ENCODE measurements at places on chromosomes 13 and 19.

- no peak for DNase-seq
Measured at GRCh38 chr13:110617321-110618072, 2.2 kb downstream of the NAXD start.

DNA sequence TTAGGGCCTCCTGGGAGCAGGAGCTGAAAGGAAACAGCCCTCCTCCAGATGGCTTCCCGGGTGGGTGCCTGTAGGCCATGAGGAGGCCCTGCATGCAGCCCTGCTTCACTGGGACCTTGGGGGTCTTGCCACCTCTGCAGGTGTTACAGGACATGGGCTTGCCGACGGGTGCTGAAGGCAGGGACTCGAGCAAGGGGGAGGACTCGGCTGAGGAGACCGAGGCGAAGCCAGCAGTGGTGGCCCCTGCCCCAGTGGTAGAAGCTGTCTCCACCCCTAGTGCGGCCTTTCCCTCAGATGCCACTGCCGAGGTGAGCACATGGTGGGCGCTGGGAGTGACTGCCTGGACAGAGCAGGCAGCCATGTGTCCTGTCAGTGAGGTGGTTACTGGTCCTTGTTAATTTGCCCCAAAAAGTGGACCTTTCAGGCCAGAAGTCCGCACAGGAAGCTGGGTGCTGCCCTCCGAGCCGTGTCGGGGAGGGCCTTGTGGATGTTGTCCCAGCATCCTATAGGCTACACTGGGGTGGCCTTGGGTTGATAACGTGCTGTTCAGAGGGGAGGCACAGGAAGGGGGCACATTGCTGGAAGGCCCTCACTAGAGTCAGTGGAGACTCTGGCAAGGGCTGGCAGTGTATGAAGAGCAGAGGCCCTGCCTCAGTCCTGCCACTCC, 18.7 kb upstream of the QTRT1 start:
- DNase-seq, result no peak

- no peak for DNase-seq
Measured at GRCh38 chr13:111854403-111854802, 212.5 kb upstream of the SOX1 start.

DNA sequence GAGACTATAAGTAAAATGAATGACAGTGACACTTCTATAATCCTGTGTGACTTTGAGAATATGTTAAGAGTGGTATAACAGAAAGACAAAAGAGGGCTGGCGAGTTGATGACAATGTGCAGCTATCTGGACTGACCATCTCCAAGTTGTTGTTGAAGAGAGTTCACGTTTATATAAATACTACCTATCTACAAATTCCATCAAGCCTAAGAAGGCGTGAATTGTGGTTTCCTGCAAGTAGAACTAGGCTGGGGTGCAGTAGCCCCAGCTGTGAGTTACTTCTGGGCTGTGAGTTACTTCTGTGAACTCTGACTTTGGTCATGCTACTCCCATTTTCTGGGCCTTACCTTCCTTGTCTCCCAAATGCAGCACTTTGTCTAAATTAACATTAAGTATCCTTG, 561.0 kb downstream of the TBC1D4 start:
- DNase-seq, result no peak

DNA sequence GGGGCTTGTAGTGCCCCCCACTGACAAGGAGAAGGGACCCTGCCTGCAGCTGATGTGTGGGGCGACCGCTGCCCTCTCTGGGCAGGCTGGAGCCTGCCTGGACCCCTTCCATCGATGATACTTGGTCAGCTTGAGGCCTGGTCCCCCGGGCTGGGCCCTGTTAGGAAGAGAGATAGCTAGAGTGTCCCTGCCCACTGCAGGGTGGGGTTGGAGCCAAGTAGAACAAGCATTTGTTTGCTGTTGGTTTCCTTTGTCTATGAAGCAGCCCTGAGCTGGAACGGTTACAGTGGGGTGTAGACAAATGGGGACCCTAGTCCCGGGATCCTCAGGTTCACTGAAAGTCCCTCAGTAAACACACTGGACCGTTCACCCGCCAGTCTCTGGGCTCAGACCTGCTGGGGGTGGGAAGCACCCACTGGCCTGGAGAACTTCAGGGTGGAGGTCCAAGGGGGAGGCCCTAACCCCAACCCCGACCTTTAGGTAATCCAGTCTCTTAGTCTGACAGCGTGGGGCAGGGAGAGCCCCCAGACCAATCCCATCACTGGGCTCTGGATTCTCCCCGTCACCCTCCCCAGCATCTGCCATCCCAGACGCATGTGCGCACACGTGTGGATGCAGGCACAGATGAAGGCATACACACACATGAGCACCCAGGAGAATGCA, 204.8 kb upstream of the ZNF536 start:
- DNase-seq, result no peak

GRCh38 chr13:33111414-33112110, 95.3 kb downstream of the KL start:
- no peak for DNase-seq

GRCh38 chr19:5269279-5269678, 71.3 kb downstream of the PTPRS start:
- no peak for DNase-seq

DNA sequence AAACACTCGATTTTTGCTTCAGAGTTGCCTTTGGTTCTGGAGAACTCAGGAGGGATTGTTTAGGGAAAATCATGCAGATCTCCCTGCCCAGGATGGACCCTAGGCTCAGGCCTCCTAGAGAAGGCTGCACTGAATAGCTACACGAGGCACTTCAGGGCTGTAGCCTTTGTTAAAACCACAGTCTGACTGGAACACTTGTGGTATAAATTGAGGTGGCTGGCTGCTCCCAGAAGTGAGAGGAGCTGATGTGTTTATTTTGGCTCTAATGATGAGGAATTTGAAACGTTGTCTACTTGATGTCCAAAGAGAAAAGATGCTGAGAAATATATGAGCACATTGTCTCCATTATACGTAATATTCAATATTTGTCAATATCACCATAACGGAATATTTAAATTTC, 762.1 kb upstream of the ARGLU1 start:
- DNase-seq, result no peak

- DNase-seq, result no peak
Measured at GRCh38 chr19:2656533-2656932, 46.0 kb downstream of the GNG7 start.

DNA sequence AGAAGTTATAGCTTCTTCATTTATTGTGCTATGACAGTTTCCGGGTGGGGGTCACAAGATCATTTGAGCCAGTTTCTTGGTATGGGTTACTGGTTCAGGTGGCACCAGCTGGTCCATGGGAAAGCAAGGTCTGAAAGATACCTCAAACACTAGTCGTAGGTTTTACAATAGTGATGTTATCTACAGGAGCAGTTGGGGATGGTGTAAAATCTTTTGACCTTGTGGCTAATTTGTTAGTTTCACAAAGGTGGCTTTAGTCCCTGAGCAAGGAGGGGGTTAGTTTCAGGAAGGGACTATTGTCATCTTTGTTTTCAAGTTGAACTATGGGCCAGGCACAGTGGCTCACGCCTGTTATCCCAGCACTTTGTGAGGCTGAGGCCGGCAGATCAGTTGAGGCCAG, 24.6 kb downstream of the CHST8 start:
- no peak for DNase-seq

DNA sequence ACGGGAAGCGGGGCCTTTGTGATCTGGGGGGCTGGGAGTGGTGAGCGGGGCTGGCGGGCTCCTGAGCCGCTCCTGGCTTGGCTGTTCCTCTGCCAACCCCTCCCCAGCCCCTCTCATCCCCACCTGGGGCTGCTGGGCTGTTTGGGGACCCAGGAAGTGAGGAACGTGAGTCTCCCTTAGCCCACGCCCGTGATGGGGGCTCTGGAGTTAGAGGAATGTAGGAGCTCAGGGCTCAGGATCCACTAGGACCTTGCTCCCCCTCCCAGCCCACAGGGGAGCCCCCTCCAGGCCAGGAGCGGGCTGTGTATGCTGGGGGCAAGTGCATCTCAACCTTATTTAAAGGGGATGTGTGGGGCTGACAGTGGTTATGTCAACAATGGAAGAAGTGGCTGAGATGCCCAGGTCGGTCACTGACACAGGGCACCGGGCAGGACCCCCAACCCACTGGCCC, 134.1 kb downstream of the URI1 start:
- DNase-seq, result no peak

DNA sequence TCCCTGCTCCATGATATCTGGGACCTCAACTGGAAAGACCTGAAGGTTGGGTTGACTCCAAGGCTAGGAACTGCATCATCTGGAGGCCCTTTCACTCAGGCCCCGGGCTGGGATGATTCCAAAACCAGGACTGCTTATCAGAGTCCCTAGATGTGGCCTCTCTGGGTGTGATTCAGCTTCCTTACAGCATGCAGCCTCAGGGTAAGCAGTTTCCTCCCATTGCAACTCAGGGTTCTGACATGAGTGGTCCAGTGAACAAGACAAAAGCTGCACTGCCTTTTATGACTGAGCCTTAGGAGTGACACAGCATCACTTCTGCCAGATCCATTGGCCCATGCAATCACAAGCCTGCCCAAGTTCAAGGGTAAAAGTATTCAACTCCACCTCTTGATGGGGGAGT, 502.8 kb downstream of the COG6 start:
- no peak for DNase-seq

DNA sequence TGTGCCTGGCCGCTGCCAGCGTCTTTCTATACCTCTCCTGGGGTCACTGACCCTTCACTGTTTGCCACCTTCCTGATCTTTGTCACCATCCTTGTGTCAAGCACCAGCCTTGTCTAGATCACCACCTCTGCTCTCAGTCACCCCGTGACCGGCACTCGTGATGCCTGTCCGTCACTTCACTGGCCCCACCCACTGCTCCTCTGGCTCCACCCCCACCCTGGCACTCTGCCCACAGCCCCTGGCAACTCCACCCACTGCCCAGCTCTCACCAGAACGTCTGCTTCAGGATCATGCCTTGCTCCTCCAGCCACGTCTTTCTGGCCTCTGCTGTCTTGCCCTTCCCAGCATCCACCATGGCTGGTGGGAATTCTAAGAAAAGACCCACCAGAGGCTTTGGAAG, 24.8 kb upstream of the PLA2G4C start:
- peak; percentile 4 for DNase-seq

DNA sequence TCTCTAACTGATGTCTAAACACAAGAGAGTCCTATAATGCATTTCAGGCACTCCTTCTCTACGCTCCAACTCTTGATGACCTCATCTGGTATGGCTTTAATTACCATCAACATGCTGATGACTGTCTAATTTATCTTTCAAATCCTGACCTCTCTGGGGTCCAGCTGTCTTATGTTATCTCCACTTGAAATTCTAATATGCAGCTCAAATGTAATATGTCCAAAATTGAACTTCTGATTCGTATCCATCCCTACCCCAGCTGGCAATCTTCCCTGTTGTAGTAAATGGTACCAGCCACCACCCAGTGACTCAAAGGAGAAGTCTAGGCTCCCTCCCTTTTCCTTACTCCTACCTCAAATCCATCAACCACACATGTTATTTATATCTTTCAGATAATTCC, 288.0 kb upstream of the SLC10A2 start:
- DNase-seq, result no peak

DNA sequence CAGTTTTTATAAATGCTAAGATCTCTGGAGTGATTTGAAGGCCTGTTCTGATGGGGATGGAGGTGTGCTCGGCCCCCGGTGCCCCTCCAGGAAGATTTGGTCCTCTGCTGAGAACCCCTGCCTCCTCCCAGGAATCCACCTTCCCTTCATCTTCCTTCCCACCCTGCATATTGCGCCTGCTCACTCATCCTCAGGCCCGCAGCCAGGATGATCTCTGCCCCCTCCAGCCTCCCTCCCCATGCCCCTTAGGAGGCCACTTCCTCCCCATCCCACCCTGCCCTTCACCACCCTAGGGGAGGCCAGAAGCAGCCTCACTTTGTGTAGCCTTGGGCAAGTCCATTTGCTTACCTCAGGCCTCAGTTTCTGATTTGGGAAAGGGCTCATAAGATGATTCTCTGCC, 19.7 kb downstream of the VASP start:
- DNase-seq, result no peak

GRCh38 chr19:4089946-4090345, 23.2 kb upstream of the ZBTB7A start:
- no peak for DNase-seq

GRCh38 chr13:113631341-113632095, 26.5 kb downstream of the ATP4B start:
- DNase-seq, result no peak

DNA sequence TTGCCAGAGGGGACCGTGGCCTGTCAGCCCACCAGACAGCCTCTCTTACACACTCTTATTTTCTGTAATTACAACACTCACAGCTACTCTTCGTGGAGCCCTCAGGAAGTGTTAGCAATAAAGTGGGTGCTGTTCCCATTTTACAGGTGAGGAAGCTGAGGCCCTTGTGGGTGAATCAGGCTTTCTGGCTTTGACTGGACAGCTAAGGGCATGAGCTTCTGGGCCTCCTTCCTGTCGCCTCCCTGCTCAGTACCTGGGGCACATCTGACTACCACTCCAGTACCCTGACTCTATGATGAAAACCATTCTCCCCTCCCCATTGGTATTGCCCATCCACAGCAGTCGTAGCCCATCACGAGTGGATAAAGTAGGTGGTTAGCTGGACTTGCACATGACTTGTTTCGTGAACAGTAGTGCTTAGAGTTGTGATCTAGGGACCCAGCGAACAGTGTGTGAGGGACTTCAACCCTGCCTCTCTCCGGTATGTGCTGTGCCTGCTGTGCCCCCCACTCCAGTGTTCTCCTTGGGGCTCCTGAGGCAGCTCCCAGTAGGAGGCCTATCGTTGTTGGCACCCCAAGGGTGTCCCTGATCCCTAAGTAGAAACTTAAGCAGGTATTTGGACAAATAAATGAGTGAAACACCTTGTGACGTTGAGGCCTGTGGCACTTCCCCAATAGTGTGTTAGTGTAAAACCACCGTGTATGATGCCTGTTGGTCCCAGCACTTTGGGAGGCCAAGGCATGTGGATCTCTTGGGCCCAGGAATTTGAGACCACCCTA, 38.6 kb downstream of the GATAD2A start:
- DNase-seq, result no peak

- DNase-seq, result no peak
Measured at GRCh38 chr13:103525530-103525929, 459.3 kb upstream of the SLC10A2 start.

Data from CD4-positive, alpha-beta T cell treated with Interleukin-21 for 1 hour (primary cell).